Germinal center (tissue), 1 donor: ENCODE measurements at places on chromosomes 1 and 21.
A peak's percentile ranks its signal among the peaks of the same experiment; 100 is the strongest.

DNA sequence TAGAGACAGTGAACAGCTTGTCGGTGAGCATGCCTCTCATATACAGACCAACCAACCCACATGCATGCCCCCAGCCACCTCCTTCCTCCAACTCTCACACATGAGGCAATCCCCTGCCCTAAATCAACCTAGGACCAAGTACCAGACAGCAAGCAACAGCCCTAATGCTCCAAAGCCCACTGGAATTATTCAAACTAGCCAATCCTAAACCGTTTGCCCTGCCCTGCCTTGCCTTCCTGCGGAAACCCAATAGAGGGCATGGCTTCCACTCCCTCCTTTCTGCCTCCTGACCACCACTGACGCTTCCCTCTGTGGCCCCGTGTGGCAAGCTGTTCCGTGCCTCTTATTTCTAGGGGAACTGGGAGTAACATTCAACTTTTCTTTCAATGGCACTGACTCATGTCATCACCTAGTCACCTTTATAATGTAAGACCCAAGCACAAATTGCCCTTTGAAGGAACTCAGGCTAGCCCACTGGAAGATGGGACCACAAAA lies 129.3 kb upstream of the GJB5 start:
- DNase-seq = no peak

DNA sequence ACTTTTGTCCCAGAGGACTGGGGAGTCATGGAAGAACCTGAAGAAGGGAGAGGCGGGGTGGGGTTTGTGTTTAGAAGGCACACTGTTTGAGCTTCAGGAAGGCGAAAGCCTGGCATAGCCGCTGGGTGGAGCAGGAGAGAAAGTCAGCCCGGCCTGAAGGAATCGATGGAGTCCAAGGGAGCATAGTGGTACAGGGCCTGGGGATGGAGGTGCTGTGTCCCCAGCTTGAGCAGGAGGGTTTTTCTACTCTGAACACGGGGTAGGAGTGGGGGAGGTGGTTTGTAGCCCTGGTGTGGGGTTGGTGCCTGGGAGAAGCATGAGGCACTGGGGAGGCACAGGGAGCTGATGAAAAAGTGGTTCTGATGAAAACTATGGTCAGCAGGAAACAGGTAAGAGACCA lies 4.7 kb upstream of the CCDC24 start:
- no peak for DNase-seq

- DNase-seq = peak; percentile 31
Observed at GRCh38 chr1:220149742-220150141, 55.8 kb downstream of the IARS2 start.

DNA sequence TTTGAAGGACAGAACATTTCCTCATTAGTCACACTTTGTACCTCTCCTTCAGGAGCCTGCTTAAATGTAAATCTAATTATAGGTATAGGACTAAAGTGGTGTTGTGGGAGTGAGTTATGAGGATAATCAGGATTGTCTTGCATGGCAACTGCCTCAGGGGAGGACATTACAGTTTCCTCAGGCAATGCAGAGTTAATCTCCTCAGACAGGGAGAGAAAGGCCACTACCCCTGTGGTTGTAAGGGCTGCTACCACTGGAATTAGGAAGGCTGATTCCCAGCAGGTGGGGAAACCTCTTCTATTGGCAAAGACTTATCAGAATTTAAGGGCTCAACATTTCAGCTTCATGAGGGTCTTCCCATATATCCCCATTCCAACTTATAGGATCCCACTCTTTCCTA lies 286.8 kb upstream of the PBX1 start:
- DNase-seq = no peak

DNA sequence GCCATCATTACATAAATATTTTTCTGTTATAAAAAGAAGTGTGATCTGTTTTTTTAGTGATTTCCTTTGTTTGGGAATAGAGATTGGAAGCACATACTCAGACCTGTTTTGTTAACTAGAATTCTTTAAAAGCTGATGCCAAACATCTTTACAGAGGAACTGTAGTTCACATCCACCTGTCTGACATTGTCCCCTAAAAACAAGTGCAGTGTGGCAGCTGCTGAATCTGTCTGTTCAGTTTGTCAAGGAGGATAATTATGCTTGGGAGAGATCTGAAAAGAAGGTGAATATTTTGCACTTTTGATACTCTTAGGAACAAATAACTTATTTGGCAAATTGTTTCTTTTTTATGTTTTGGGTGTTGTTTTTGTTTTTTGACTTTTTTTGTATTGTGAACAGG lies 13.6 kb downstream of the AGMAT start:
- peak; percentile 19 for DNase-seq

GRCh38 chr1:171622152-171622462 lies at the start of gene MYOCOS:
MYOCOS (plus strand) TSS chr1:171622243; CDS start chr1:171623884, 1,641 bp downstream.
- DNase-seq = no peak

GRCh38 chr1:192527950-192528349 lies 47.6 kb upstream of the RGS1 start:
- DNase-seq = no peak

GRCh38 chr1:29782846-29783507 lies 546.7 kb downstream of the PTPRU start:
- DNase-seq = no peak

- no peak for DNase-seq
Observed at GRCh38 chr1:183209533-183210158, 23.6 kb downstream of the LAMC2 start.

GRCh38 chr1:223097713-223098112 lies 45.3 kb downstream of the TLR5 start:
- no peak for DNase-seq

DNA sequence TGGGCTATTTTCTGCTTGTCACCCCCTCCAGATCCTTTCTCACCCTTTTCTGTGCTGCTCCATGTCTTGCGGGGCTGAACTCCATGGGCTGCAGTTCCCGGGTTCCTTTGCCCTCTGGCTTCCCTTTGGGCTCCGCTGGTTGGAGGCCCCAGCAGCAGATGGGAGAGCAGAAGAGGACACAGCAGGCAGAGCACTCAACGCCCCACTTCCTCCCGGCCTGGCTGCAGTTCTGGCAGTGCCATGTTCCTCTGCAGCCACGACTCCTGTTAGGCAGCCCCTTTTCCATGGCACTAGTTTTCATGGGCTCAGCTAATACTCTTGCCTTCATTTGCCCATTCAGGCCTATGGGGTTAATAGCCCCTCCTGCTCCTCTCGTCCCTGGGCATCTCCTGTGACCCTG lies 127.1 kb downstream of the TENT5C start:
- no peak for DNase-seq

DNA sequence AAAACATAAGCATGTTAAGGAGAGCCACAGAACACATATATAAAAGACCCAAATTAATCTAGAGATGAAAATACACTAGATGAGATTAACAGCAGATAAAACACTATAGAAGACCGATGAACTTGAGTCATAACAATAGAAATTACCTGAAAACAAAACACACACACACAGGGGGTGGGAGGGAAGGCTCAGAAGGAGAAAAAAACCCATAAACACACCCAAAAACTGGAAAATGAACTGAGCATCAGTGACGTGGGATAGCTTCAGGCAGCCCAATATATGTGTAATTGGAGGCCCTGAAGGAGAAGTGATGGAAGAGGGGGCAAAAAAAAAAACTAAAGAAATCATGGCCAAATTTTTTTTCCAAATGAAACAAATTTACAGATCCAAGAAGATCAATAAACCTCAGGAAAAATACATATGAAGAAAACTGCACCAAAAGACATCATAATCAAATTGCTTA lies 11.4 kb downstream of the ALDH9A1 start:
- no peak for DNase-seq

GRCh38 chr1:246537887-246538286 lies 28.2 kb downstream of the TFB2M start:
- DNase-seq = no peak
